Stimulated activated CD4-positive, alpha-beta T cell treated with anti-CD3 and anti-CD28 coated beads, Interleukin-15, amount 100 ng/mL, for 48 hours (primary cell): ENCODE measurements at places on chromosomes 16 and 17.

GRCh38 chr16:52537516-52537915 is 9.4 kb downstream of the TOX3 start:
- no peak for DNase-seq

DNA sequence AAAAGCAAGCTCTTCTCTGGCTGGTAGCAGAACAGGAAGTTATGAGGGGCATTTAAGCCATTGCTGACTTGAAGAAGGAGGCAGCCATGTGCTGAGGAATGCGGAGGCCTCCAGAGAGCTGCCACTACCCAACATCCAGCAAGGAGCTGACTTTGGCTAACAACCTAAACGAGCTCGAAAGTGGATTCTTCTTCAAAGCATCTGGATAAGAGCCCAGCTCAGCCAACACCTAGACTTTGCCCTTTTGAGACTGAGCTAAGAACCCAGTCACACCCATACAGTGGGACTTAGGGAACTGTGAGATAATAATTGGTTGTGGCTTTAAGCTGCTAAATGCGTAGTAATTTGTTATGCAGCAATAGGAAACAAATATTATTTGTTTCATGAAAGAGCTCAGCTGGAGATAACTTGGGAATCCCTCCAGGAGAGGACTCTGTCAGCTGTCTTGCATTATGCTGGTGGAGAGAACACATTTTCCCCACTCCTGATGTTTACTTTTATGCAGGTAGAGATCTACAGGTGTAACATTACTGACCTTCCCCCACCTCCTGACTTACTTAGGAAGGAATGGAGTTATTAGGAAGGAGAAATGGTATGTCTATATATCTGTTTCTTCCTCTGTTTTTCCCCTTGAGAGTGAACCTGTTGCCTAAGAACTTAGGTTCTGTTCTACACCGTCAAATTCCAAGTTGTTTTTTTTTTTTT is 52.7 kb upstream of the ZNF629 start:
- no peak for DNase-seq

DNA sequence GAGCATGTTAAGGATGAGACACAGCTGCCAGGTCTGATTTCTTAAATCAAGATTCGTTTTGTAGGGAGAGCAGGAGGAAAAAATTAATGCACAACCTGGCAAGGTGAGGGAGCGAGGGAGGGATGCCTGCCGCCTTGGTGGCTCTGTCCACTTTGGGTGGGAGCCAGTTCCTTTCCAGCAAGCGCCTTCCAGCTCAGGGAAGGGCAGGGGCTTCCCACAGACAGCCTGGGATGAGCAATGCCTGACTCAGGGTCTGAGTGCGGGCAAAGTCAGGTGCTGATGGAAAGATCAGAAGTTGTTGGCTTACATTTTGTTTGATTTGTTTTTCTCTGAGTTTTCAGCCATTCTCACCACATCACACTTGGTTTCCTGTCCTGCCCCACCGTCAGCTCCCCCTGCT is 220.7 kb downstream of the ENGASE start:
- no peak for DNase-seq

DNA sequence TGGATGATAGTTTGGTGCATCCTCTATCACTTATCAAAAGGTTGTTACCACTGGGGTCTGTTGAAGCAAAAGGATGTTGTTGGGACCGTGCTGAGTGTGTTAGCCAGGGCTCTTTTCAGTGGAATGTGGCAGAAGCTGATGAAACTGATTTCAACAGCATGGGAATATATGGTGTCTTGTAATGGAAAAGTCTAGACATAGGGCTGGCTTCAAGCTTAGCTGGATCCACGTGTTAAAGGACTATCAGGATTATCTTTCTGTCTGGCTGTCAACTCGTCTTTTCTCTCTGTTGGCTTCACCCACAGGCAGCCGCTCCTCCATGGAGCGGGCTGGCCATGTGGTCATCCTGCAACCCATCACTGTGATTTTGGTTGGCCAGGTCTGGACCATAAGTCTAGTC is 8.7 kb downstream of the SNX29 start:
- no peak for DNase-seq

DNA sequence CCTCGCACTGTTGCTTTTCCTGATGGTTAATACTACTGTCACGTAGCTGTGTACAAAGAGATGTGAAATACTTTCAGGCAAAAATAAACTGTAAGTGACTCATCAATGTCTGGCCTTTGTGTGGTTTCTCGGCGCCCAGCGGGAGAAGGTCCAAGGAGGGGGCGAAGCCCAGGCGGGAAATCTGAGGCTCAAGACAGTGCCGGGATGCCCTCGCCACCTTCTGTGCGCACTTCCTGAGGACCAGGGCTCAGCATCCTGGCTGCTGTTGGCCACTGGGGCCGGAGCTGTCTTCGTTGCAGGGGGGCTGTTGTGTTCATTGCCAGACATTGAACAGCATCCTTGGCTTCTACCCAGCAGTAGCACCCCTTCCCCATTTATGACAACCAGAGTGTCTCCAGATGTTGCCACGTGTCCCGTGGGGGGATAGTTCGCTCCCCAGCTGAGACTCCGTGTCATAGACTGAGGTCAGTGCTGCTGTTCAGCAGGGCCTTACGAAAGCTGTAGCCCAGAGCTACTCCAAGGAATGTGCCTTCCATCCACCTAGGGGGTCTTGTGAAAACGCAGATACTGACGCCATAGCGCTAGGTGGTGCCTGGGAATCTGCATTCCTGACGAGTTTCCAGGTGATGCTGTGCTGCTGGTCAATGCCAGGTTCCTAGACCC is 67.3 kb upstream of the PLCG2 start:
- DNase-seq: no peak

DNA sequence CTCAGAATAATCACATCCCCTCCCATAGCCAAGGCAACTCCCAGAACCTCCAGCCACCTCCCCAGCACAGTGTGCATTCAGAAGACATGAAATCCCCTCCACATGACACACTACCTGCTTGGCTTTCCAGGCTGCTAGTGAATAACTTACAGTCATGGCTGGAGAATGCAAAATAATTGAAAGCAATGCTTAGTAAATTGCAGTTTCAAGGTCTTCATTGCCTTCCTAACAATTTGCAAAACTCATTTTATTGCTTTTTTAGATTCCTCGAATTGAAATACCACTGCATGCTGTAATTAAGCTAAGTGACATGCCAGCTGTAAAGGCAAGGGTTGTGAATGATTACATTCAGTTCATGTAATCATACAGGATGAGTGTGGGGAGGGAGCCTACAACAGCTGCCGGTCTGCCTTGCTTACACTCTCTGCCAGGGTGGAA is 29.0 kb upstream of the HOXB13 start:
- DNase-seq: no peak

- DNase-seq: no peak
These were observed 41.3 kb downstream of the BEAN1 start for GRCh38 chr16:66468321-66468965.

DNA sequence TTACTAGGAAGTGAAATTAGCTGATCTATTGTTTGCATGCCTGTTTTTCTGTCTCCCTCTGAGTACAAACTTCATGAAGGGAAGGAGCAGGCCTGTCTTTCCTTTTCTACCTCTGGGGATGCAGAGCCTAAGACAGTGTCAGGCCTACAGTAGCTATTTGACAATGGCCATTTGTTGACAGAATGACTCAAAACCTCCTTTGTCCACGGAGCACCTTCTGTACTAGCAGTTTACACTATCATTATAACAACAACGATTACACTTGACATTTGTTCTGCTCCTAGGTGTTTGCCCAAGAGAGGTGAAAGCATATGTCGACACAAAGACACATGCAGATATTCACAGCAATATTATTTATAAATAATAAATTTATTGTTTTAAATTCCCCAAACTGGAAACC is 132.3 kb upstream of the IRX3 start:
- DNase-seq: no peak

DNA sequence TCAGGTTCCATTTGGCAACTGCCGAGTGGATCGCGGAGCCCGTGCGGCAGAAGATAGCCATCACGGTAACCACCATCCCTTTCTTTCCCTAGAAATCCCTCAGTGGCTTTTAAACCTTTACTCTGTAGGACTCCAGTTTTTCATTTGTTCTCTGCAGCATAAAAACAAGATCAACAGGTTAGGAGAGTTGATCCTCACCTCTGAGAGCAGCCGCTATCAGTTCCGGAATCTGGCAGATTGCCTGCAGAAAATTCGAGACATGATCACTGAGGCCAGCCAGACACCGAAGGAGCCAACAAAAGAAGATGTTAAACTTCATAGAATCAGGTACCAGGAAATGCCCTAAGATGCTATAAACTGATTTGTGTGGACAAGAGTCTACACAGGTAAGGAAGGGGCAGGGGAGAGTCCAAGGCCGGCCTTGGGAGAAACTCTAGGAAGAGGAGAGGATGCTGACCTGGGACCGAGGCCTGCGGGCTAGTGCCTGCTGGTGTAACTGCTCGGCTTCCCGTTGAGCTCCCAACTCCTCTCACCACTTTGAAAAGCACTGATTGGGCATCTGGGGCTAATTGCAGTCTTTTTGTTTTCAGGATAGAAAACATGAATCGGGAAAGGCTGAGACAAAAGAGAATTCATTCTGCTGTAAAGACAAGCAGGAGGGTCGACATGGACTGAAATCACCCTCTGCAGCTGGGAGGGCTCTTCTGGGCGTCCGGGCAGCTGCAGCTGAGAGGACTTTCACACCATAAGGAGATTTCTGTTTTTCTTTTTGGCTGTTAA is 8.1 kb downstream of the MRPL58 start:
- DNase-seq: no peak
